Fibroblast of skin of right quadriceps (primary cell): ENCODE measurements at places on chromosomes 1 and 21.

- no peak for DNase-seq
These were observed 269.5 kb downstream of the NPHP4 start for GRCh38 chr1:5722635-5723164.

- DNase-seq, result no peak
These were observed 206.9 kb downstream of the LMO4 start for GRCh38 chr1:87535551-87535950.

- no peak for DNase-seq
These were observed 8.5 kb upstream of the ARHGAP29 start for GRCh38 chr1:94245747-94246438.

DNA sequence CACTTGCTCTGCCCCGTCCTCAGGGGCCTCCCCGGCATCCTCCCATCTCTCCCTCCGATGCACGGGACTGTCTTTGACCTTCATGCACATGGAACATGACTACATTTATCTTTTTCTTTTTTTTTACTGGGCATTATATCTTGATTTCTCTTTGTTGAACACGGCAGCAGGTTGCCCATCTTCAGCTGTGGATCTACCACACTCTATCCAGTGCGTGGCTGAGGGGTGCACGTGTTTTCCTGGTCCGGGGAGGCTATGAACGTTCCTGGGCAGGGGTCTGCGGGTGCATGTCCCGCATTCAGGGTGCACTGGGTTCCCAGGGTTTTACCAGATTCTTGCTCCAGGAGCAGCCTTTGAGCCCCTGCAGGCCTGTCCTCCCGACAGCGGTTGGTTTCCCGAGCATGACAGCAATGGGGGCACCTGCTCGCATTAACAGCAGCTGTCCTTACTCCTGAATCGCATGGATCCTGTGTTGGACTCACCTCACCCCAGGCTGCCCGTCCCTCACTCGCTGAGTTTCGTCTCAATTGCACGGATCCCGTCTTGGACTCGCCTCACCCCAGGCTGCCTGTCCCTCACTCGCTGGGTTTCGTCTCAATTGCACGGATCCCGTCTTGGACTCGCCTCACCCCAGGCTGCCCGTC, 7.4 kb downstream of the POFUT2 start:
- no peak for DNase-seq

GRCh38 chr1:50966991-50967390, 3.1 kb upstream of the CDKN2C start:
- DNase-seq, result no peak

DNA sequence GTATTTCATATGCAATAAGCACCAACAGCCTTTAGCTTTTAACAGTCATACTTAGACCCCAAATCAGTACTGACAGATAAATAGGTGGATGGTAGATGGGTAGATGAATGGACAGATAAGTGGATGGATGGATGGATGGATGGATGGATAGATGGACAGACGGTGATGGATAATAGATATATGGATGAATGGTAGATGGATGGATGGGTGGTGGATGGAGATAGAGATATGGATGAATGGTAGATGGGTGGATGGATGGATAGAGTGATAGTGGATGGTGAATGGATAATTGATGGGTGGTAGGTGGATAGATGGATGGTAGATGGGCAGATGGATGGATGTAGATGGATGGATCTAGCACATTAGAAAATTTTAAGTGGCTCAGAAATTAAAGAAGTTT, 62.5 kb downstream of the TIAM1 start:
- no peak for DNase-seq

DNA sequence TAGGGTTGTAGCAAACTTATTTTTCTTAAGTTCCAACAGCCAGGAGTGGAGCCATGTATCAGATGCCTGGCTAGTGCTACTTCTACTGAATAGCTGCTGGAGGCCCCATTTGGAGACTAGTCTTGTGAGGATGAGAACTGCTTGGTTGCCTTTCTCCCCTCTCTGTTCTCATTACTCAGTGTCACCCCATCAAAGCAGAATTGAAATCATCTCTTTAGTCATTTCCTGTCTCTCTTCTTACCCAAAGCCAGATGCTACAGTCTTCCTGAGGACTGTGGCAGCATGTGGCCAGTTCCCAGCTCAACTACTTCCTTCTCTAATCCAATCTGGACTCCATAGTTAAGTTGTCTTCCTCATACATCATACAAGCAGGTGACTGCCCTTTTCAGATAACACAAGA, 197.5 kb downstream of the BRINP2 start:
- peak; percentile 49 for DNase-seq

DNA sequence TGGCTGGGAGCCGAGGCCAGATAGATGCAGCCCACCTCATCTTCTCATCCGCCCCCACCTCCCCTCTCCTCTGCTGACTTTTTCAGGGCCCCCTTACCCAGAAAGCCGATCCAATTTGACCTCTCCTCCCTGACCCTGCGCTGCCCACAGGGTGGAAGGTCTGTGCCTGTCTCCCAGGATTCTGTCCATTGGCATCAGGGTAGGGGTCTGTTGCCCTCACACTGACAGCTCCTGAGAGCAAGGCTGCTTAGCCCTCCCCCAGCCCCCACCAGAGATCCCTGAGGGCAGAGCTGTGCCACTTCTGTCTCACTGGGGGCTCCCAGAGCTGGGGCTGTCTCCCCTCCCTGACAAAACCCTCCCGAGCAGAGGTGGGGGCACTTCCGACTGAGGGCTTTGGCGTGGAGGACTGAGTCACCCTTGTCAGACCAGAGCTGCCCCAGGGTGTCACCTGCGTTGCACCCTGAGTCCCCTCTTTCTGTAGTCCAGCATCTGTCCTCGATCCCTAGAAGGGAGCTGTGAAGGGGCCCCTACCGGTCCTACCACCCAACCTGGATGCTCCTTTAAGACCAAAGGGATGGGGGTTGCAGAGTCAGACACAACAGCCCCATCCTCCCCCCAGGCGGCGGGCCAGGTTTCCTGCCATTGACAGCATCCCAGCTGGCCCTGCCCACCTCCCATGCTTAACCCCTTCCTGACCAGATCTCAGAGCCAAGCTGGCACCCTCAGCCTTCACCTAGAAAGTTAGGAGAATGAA, 2.4 kb upstream of the FAM110D start:
- DNase-seq, result peak; percentile 33

DNA sequence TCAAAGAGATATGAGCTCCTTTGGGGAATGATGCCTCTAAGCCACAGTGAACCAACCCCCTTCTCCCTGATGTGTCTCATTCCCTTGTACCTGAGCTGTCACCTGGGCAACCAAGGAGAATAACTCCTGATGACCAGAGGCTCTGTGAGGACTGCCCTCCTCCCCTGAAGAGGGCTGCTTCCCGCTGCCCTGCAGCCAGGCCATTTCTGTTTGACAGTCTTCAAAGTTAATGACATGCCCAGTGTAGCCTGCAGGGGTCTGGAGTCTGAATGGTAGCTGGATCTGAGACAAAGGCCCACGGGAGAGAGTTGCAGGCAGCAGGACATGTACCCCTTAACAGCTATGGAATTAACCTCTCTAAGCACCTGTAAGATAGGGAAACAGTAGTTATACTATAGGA, 3.4 kb upstream of the SLFNL1 start:
- no peak for DNase-seq

GRCh38 chr1:106523497-106523896, 533.0 kb upstream of the PRMT6 start:
- DNase-seq, result no peak

GRCh38 chr1:7771823-7772299, 765 bp downstream of the VAMP3 start:
- no peak for DNase-seq

GRCh38 chr1:88774151-88774556, 90.1 kb downstream of the PKN2 start:
- DNase-seq, result no peak

GRCh38 chr1:226575436-226575720, 26.8 kb downstream of the STUM start:
- no peak for DNase-seq

DNA sequence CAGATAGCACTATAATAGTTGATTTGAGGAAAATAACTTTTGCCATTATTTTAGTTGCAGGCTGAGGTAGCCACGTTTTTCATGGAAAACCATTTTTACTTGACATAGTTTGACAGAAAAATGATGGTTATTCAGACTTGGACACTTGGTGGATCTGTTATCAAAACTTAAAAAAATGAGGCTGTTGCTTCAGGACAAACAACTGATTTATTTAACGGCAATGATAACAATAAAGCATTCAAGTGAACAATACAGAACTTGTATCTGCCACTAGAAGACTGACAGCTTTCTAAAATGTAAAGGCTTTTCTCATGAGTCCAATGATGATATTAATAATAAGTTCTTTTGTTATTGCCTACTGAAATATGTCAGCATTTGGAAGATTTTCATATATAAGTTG, 322.9 kb downstream of the BRINP3 start:
- DNase-seq, result no peak

- DNase-seq, result no peak
These were observed 95.5 kb upstream of the IVNS1ABP start for GRCh38 chr1:185412385-185413087.

- DNase-seq, result no peak
These were observed 131.3 kb downstream of the PEX14 start for GRCh38 chr1:10606064-10606463.

DNA sequence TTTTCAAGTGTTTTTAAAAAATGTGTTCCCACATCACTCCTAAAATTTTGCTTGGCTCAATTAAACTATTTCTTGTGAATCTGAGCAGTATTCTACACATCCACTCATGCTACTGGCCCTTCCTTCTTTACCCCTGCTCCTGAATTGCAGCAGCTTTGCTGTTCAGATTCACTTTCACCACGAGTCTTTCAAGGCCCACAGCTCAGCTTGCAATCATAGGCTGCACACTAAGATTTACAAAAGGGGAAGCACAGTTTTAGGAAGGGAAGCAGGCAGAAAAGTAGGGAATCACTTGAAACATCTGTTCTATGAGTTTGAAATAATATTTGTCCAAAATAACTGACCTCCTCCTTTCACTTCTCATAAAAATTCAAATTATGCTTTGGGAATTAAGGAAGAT, 70.9 kb upstream of the EDEM3 start:
- DNase-seq, result no peak

- DNase-seq, result peak; percentile 90
These were observed 16.5 kb upstream of the PKP1 start for GRCh38 chr1:201266774-201267173.

DNA sequence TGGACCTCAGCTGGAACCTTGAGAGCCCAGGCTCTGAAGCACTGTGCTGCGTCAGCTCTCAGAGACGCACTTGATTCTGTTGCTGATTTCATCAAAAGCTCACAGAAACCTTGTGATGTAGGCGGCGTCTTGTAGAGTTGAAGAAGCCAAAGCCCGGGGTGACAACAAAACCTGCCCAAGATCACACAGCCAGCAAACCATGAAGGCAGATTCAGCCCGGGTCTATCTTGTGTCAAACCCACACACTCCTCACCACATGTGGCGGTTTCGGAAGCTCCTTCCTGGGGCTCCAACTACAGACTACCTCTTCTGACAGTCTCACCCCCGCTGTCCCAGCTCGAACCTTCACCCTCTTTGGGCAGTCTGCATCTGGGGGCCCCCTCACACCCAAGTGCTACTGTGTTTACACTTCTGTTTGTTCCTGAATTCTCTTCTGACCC, 50.4 kb downstream of the TENT5C start:
- DNase-seq, result no peak

- DNase-seq, result no peak
These were observed 27.7 kb upstream of the AJAP1 start for GRCh38 chr1:4626560-4627319.

- no peak for DNase-seq
These were observed 9.9 kb downstream of the FCRLB start for GRCh38 chr1:161731241-161731640.

- no peak for DNase-seq
These were observed 2.8 kb downstream of the PTPRU start for GRCh38 chr1:29239142-29239541.

DNA sequence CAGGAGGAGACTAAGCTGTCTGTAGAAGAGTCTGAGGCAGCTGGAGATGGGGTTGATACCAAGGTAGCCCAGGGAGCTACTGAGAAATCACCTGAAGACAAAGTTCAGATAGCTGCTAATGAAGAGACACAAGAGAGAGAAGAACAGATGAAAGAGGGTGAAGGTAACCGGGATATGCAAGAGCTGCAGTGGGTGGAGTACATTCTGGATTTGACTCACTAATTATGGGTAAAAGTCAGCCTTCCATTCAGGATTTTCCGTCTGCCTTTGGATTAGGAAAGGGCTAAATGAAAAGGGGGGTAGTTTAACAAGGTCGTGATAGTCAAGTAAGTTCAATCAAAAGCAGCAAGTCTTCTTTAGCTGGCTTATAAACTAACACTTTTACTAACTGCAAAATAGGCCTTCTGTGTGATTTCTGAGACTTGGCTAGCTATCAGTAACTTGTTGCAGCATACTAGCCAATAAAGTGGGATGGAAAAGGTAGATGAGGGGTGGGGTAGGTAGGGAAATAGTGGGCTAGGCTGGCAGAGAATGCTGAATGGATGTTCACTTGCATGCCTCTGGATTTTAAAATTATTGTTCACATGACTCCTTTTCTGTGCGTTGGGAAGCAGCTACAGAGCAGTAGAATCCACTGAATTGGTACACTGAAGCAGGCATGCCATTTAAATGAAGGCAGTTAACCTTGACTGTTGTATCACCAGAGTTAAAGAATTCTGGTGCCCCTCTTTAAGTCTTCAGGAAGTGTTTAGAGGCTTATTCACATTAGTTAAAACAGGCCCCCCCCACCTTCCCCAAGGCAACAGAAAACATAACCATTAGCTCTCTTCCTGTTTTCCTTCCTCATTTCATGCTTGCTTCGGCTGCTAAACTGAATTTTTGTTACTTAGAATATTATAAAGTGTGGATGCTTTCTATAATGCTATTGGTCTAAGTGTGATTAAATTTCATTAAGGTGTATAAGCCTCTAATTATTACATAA, 15.4 kb downstream of the CCDC17 start:
- DNase-seq, result no peak

GRCh38 chr1:48062353-48062752, 65.2 kb upstream of the TRABD2B start:
- DNase-seq, result no peak

- DNase-seq, result peak; percentile 69
These were observed 1.1 kb downstream of the AGTRAP start for GRCh38 chr1:11736746-11737639.

GRCh38 chr1:42784946-42785693, at the start of gene TMEM269:
TMEM269 (plus strand) TSS chr1:42784991; CDS start chr1:42789894, 4,903 bp downstream.
- peak; percentile 7 for DNase-seq
